ENCODE measurements at places on chromosomes 3 and 15.

DNA sequence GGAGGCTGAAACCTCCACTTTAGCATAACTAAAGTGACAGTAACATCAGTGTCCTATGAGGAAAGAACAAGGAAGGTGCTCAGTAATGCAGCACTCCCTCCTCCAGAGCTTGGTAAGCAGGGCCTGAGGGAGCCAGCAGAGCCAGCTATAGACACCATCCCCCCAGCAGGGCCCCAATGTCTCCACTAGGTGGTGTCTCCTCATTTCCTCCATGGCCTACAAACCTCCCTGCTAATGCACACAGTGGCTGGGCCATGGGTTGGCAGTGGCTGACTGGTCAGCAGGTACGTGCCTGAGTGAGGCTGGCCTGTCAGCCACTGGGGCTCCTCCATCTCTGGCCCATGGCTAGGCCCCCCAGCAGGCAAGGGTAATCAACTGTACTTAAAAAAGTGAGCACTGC, 13.6 kb downstream of the MRPS25 start:
- no peak overlapping the region for H3K4me3 ChIP-seq
- peaks cover 49% of the 10 kb centered on the region for H3K4me1 ChIP-seq
- peak; percentile 54 for DNase-seq
- peaks cover 98% of the 10 kb centered on the region for H3K36me3 ChIP-seq

- no peak for DNase-seq
- H3K36me3 ChIP-seq: no peaks in the 10 kb centered on the region
- H3K27ac ChIP-seq: no peak overlapping the region
- no peaks in the 10 kb centered on the region for H3K4me1 ChIP-seq
- H3K4me3 ChIP-seq: no peak overlapping the region
Observed at GRCh38 chr3:181629029-181629428, 82.7 kb upstream of the SOX2 start.

- H3K4me1 ChIP-seq: no peaks in the 10 kb centered on the region
- no peaks in the 10 kb centered on the region for H3K27me3 ChIP-seq
- no peak for DNase-seq
- no peak overlapping the region for H3K27ac ChIP-seq
- H3K4me3 ChIP-seq: no peak overlapping the region
Observed at GRCh38 chr3:51642462-51642861, 28.6 kb upstream of the TEX264 start.

DNA sequence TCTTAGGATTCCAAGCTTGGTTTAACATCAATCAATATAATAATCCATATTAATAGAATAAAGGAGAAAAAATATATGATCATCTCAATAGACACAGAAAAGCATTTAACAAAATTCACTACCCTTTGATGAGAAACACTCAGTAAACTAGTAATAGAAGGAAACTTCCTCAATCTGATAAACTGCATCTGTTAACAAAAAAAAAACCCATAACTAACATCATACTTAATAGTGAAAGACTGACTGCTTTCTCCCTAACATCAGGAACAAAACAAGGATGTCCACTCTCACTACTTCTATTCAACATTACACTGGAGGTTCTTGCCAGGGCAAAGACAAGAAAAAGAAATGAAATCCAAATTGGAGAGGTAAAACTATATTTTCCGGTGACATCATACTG, 30.5 kb downstream of the LRRK1 start:
- H3K36me3 ChIP-seq: no peaks in the 10 kb centered on the region
- no peaks in the 10 kb centered on the region for H3K4me1 ChIP-seq
- no peak for DNase-seq
- H3K27ac ChIP-seq: no peak overlapping the region
- H3K27me3 ChIP-seq: peaks cover 23% of the 10 kb centered on the region

- H3K4me3 ChIP-seq: peak overlapping the region; percentile 67
- peaks cover 16% of the 10 kb centered on the region for H3K4me1 ChIP-seq
- H3K27me3 ChIP-seq: no peaks in the 10 kb centered on the region
- DNase-seq: peak; percentile 46
- no peaks in the 10 kb centered on the region for H3K36me3 ChIP-seq
Observed at GRCh38 chr15:66369773-66370651, 13.5 kb upstream of the TIPIN start.

DNA sequence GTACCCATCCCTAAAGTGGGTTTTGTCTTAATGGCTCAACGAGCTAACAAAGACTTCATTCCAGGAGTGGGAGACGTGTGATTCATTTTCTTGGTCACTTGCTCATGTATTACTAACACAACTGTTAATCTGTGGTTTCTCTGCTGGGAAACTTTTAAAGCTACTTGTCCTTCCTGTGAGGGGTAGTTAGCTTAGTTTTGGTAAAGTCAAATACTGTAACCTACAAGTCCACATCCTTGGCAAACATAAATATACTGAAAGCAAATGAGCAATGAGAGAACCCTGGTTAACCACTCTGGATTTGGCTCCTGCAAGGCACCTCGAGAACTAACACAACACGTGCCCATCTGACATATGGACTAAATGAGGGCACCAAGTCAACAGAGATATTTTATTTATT, 19.9 kb downstream of the NOX5 start:
- no peaks in the 10 kb centered on the region for H3K36me3 ChIP-seq
- peaks cover 17% of the 10 kb centered on the region for H3K4me1 ChIP-seq
- DNase-seq: no peak
- H3K27ac ChIP-seq: peak overlapping the region; percentile 69

DNA sequence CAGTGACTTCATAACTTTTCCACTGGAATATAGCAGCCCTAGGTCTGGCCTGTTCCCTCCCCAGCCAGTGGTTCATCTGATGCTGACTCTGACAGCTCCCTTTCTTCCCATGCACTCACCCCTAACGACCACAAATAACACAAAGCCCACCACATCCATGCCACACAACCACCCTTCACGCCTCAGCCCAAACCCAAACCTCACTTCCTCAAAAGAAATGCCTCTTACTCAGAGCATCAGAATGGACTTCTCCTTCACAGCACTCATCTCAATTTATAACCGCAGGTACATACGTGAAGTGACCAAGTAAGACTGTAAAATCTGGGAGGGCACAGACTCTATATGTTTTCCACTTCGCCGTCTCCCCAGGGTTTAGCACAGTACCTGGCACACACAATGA, 1.1 kb downstream of the RBSN start:
- peak overlapping the region; percentile 85 for H3K4me3 ChIP-seq
- peaks cover 49% of the 10 kb centered on the region for H3K36me3 ChIP-seq
- no peaks in the 10 kb centered on the region for H3K27me3 ChIP-seq
- DNase-seq: peak; percentile 62

GRCh38 chr3:14016900-14017475, 107.7 kb downstream of the CHCHD4 start:
- H3K27me3 ChIP-seq: peaks cover 47% of the 10 kb centered on the region
- DNase-seq: no peak
- H3K27ac ChIP-seq: no peak overlapping the region

DNA sequence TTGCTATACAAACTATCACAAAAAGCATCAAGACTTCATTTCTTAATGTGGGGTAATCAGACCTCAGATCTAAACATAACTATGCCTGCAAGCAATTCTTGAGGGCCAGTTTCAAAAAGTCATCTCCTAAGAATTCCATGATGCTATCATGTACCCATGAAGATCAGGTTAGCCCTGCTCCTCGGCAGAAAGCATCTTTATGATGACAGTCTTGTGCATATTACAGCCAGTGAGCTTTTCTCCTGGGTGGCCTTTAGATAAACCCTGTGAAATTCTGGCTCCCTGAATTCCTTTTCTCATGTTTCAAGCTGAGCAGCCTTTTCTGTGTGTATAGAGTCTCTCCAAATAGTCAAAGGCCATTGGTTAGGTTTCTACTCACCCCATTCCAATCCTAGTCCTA, 201.9 kb upstream of the MCTP2 start:
- H3K27ac ChIP-seq: no peak overlapping the region
- H3K4me1 ChIP-seq: no peaks in the 10 kb centered on the region
- H3K4me3 ChIP-seq: no peak overlapping the region

DNA sequence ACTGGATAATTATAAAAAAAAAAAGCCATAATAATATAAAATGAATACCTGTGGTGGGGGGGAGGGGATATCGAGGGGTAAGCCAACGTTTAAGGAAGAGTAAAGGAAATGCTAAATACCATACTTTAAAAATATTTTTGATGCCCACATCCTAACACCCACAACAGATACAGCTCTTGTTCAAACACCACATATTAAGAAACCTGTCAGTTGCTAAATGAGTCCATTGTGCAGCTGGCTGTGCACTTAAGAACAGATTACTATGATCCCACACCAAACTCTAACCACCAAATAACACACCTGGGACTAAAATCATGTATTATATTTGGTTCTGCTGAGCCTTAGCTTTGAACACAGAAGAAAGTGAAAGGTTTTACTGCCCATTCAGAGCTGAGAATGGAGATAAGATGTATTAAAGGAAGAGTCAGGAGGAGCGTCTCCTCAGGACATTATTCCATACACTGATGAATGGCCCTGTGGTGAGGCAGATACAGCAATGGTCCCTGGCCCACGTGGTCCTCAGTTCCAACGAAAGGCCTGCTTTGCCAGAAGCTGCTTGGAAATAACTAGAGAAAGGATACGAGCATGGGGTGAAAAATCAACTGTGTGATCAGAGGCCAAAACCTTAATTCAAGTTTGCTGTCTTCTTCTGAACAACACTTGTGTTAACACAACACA, 515.4 kb downstream of the FOXP1 start:
- H3K27me3 ChIP-seq: no peaks in the 10 kb centered on the region
- H3K27ac ChIP-seq: peak overlapping the region; percentile 89
- DNase-seq: no peak
- peaks cover 72% of the 10 kb centered on the region for H3K4me1 ChIP-seq
- peak overlapping the region; percentile 7 for H3K4me3 ChIP-seq
- H3K36me3 ChIP-seq: peaks cover 38% of the 10 kb centered on the region

GRCh38 chr15:84590406-84590805, 10.4 kb upstream of the ZSCAN2 start:
- H3K36me3 ChIP-seq: no peaks in the 10 kb centered on the region
- DNase-seq: no peak
- H3K27me3 ChIP-seq: peaks cover 12% of the 10 kb centered on the region
- no peak overlapping the region for H3K27ac ChIP-seq
- H3K4me1 ChIP-seq: peaks cover 7% of the 10 kb centered on the region
- H3K4me3 ChIP-seq: no peak overlapping the region

DNA sequence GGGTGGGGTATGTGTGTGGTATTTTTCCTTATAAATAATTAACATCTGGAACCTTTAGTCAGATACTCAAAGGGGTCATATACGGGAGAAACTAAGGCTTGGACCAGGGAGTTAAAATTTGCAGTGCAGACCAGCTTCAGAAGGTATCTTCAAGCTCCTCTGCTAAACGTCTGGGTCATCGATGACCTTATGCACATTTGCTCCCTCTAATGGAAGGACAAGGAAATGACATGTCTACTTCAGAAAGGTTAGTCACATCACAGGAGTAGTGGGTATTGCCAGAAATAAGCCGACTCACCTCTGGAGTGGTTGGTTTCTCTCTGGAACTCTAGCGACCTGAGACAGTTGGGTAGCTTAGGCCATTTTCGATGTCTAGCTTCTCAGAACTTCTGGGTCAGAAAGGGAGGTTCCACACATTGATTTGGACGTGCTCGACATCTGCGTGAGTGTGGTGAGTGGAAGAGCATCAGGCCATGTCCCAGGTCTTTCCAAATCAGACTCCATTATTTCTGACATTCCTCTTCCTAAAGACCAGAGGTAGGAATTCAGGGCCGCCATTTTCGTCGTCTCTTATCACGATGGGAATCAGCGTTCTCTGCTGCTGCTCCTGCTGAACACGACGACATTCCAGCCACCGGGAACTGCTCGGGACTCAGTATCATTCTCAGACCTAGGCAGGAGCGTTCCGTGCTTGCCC, 31.8 kb upstream of the RASA2 start:
- no peak overlapping the region for H3K27ac ChIP-seq
- H3K4me3 ChIP-seq: no peak overlapping the region
- DNase-seq: peak; percentile 47
- no peaks in the 10 kb centered on the region for H3K36me3 ChIP-seq
- H3K4me1 ChIP-seq: peaks cover 13% of the 10 kb centered on the region
